CD4-positive, alpha-beta T cell treated with Interleukin-10 for 1 hour (primary cell): ENCODE measurements at places on chromosomes 6 and 20.

- DNase-seq, result no peak
Observed at GRCh38 chr20:18805881-18806280, 7.7 kb upstream of the SCP2D1 start.

GRCh38 chr6:16723826-16724225 lies 37.4 kb downstream of the ATXN1 start:
- DNase-seq, result peak; percentile 21

- peak; percentile 11 for DNase-seq
Observed at GRCh38 chr20:23235173-23236027, 115.2 kb upstream of the NXT1 start.

DNA sequence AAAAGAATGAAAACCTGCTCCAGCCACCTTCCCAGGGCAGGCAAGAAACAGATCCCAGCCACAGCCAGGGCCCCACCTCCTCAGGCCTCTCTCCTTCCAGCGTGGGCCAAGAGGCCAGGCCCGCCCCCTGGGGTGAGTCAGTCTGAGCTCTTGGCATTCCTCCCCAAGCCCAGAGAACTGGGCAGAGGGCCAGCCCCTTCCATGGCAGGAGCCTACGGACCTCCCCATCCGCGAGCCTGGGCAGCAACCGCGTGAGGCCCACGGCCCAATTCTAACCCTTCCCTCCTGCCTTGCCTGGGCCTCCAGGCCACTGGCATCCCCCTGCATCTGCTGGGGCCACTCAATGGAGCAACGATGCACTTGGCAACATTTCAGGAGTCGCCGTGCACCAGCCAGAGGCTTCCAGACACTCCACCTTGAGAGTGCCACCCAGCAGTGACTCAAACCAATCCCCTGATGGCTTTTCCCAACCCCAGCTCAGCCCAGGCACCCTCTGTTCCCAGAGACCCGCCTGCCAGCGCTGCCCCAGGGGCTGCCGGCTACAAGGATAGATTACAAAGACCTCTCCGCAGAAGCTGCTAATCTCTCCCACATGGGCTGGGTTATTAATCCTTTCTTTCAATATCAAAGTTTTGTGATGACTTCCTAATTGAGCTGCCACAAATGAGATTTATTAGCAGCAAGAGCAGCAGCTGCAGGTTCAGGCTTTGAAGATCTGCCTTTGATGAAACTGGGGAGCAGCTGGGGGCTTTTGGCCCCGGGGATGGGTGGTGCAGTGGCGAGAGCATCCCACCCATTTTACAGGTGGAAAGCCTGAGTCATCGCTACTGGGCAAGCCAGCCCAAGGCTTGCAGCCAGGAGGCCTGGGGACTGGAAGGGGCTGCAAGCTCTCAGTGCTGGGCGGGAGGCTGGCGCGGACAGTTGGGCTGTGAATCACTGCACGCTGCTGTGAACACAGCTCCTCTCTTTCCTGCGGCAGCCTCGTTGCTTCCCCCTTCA lies 85.7 kb downstream of the NFATC2 start:
- DNase-seq, result no peak

GRCh38 chr20:38108438-38108985 lies 56.6 kb downstream of the TGM2 start:
- no peak for DNase-seq

DNA sequence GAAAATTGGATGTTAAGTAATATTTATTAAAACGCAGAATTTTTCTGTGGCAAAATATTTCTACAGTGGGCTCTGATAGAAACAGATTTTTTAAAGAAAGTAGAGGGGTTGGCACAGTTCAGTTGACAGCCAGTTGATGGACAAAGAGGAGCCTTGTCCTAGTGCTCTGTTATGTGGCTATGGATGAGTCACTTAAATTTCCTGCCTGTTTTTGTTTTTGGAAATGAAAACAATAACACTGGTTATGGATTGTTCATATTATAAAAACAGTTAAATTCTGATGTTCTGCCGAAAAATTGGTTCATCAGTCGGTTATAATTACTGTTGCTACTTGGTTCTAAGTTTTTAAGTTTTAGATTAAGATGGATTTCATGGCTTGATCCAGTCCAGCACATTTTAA lies 42.8 kb downstream of the MYO6 start:
- no peak for DNase-seq

DNA sequence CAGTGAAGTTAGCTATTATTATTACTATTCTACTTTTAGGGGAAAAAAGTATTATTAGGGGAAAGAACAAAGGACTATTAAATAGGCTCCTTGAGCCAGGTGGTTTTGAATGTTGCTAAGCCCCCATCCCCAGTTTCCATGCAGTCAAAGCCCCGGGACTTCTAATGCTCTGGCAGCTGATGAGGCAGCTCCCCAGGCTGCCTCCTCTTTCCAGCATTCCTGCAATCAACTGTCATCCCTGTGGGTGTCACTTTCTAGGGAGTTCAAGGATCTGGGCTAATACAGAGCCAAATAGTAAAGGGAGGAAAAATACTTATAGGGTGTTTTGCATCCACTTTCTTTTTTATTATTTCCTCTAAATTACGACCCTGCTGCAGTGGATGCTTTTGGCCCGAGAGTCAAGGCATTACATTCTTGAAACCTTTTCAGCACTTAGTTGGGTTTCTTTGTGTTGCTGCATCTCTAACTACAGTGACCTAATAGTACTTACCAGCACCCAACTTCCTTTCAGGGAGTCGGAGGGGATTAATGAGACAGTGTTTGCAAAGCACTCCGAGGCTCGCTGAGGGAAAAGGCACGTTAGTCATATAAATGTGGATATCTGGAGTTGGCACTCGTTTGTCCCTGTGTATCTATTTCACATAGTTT lies 303.9 kb upstream of the MAP3K7 start:
- DNase-seq, result no peak

GRCh38 chr6:105833959-105834947 lies 251.9 kb upstream of the PRDM1 start:
- no peak for DNase-seq

DNA sequence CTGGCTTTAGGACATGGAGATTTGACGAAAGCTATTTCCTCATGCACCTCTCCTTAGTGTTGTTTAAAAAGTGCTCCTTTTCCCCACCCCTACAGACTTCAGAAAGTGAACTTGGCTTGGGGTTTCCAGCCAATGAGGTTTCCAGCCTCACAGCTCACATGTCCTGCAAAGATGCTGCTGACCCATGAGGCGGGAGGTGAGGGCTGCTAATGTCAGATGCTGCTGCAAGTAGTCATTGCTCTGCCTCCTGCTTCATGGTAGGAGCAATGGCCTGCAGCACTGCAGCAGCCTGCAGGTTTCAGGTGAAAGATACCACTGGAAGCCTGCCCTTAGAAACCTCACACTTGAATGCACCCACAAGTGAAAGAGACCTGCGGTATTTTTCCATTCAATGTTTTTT lies 112.8 kb downstream of the LAMP5 start:
- no peak for DNase-seq

- DNase-seq, result no peak
Observed at GRCh38 chr6:52420668-52421358, 671 bp downstream of the EFHC1 start.

DNA sequence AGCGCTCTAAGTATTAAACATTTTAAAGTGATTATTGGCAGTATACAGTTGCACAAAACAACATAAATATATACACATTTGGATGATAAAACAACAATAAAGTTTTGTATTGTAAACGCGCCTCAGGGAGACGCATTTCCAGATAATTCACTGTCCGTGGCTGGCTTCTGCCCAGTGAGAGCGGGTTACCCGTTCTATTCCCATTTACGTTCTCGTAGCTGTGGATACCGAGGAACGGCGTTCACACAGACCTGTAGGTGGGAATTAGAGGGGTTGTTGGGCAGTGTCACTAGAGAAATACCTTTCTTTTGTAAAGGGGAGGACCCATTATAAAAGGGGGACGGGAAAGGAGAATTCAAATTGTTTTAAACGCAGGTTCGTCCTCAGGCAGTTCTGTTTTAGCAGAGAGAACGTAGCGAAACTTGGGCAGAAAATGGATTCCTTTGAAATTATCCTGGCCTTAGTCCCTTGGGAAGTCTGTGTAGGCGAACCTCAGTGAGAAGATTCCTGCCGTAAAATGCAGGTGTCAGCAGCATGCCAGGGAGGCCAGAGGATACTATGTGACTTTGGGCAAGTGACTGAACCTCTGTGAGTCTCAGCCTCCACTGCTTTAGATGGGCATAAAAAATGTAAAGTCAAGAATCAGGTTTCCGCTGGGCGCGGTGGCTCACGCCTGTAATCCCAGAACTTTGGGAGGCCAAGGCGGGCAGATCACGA lies 756 bp downstream of the MTG2 start:
- no peak for DNase-seq

DNA sequence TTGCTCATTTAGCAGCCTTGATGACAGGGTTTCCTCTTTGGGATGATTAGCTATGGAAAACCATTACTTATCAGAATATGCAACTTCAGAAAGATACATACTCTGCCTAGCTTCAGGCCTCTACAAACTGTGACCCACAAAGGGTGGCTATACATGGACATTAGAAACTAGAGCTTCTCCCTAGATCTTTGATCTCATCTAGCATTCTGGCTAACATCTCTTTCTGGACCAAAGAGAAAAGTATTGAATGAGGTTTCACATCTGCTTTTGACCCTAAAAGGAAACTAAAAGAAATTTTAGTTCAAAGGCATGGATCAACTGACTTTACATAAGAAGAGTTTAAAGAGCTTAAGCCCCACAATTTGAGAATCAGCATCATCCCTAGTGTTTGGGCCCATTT lies 12.4 kb upstream of the HMGN3 start:
- no peak for DNase-seq

DNA sequence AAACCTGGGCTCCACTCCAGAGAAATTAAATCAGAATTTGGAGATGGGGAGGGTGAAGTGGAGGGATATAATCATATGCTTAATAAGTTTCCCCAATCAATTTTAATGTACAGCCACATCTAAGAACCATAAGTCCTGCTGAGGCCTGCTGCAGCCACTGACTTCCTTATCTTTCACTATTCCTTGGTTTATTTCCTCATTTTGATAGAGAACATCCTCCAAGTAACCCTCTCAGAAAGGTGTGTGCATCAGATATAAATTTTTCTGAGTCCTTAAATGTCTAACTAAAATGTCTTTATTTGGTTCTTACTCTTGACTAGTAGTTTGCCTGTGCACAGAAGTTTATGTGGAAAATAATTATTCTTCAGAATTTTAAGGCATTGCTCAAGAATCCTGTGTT lies 23.7 kb upstream of the SIRT5 start:
- no peak for DNase-seq

DNA sequence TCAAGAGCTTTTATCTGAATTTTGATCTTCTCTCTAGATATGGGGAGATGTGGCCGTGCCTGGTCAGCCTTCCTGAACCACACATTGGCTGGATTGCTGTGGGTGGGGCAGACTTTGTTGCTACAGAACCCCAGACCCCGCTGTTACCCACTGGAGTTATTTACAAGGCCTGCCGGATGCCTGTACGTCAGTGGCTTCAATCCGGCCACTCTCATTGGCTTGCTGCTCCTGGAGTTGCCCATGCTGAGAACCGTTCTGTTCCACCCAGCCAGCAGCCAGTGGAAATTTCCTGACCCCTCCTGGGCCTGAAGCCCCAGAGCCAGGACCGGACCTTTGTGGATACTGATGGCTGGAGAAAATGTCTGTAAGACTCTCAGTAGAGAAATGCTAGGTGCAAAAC lies 101.9 kb downstream of the TFAP2C start:
- no peak for DNase-seq

DNA sequence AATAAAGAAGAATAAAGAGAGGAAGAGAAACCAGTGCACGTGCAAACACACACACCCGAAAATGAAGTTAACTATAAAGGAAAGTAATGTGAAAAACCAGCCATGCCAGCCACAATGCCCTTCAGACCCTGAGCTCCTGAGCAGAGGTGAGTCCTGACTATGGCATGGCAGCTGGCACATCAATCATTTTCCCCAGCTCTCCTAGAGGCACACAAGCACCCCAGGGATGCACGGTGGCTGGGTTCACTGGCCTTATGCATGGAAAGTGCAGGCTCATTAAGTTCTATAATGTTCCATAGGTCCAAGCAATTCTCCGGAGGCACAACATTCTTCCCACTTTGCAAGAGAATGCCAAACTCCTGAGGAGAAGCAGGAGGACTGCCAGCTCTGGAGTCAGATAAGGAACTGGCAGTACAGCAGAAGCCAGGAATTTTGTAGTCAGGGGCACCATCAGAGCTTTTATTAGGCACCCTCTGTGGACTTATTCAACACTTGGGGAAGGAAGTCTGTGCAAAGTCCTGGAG lies 175.0 kb upstream of the PRDM1 start:
- DNase-seq, result no peak

- no peak for DNase-seq
Observed at GRCh38 chr20:6053776-6054688, at the start of gene LRRN4. Gene LRRN4, minus strand, starts transcription at chr20:6054060. Its CDS starts 1,261 bp downstream, at chr20:6052799.

DNA sequence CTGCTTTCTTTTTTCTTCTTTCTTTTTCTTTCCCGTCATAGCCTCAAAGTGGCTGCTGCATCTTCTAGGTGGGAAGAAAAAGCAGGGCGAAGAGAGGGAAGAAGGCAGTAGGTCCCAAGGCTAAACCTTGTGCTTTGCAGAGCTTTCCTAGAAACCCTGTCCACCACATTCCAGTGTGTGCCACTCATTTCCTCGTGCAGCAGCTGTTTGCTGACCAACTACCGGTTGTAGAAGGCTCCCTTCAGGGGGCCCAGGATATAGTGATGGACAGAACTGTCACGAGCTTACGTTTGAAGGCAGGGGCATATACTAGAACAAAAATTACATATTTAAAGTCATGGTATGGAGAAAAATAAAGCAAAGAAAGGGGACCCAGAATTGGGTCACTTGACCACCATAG lies 103.0 kb downstream of the SASH1 start:
- no peak for DNase-seq

- no peak for DNase-seq
Observed at GRCh38 chr20:54713727-54714126, 238.3 kb downstream of the DOK5 start.

DNA sequence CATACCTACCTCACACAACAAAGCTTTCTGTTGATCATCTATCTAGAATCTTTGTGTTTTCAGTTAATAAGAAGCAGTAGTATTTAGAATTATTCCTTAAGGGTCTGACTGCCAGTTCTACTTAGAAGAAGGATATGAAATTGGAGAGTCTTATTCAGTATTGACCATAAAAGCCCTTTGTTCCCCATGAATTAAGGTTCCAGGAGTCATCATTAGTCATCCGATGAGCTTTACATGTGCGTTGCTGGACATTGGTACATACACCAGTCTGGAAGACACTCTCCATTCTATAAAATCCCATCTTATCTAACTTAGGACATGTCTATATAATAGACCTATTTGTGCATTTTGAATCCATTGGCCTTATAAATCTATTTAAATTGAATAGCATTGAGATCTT lies 34.4 kb upstream of the RNF217 start:
- no peak for DNase-seq

DNA sequence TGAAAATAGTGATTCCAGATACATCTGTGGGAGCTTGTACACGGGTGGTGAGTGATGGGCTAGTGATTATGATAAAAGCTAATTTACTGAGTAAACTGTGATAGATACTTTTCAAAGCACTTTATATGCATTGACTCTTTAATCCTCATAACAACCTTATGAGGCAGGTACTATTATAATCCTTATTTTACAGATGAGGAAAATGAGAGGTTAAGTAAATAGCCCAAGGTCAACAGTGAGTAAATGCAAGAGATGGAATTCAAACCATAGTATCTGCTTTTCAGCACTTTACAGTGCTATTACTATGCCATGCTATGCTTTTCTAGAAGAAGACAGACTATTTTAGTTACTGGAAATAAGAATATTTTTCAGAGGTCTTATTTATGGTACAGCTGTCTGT lies 320.9 kb upstream of the CITED2 start:
- no peak for DNase-seq
